Caudate nucleus (tissue), 63 donors: ENCODE measurements at places on chromosomes 13 and 19.

DNA sequence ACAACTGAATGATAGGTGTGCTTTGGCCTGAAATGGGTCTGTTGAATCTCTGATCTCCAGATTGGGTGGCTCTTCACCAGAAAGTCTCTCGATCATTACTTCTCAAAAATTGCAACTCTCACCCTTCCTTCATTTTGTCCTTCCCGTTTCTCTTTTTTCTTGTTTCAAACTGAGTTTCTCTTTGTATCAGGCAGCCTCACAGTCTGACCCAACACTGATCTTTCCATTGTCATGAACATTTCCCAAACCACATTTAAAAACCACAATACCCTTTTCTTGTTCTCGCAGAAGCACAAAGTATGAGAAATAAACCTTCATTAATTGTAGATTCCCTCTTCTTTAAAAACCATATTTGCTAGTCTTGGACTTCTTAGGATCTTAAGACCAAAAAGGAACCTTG is 33.6 kb upstream of the HMGB1 start:
- DNase-seq = no peak

DNA sequence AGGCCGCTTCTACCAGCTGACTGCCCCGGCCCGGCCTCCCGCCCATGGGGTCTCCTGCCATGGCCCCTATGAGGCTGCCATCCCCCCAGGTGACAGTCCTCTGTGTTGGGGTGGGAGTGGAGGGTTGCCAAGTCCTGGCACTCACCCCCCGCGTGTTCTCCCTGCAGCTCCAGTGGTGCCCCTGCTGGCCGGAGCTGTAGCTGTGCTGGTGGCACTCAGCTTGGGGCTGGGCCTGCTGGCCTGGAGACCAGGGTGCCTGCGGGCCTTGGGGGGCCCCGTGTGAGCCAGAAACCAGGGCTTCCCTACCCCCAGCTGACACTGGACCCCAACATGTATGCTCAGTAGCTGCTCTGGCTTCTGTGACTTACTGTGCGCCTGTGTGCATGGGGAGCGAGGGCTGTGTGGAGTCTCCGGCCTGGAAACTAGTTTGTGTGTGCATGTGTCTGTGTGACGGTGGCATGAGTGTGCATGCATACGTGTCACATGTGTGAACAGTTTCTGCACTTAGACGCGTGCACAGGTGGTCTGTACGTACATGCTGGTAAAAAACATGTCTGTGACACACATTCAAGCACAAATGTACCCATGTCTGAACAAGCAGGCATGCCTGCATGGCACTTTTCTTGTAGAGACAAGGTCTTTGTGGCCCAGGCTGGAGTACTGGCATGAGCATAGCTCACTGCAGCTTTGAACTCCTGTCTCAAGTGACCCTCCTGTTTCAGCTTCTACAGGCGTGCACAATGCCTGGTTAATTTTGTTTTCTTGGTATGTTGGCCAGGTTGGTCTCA is 4.9 kb downstream of the ACP4 start:
- DNase-seq = no peak

DNA sequence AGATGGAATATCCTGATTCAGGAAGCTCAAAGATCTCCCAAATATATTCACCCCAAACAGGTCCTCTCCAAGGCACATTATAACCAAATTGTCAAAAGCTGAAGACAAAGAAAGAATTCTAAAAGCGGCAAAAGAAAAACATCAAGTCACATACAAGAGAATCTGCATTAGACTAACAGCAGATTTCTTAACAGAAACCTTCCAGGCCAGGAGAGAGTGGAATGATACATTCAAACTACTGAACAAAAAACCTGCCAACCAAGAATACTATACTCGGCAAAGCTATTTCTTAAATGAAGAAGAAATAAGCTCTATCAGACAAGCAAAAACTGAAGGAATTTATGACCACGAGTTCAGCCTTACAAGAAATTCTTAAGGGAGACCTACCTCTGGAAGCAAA is 120.6 kb upstream of the WASF3 start:
- no peak for DNase-seq

GRCh38 chr13:43016226-43016625 is 7.2 kb upstream of the DNAJC15 start:
- DNase-seq = no peak

- peak; percentile 75 for DNase-seq
Measured at GRCh38 chr19:6739390-6739882, at the start of gene TRIP10. TSS of gene TRIP10 (plus strand) at chr19:6739680. CDS start at chr19:6739762, 82 bp downstream.

DNA sequence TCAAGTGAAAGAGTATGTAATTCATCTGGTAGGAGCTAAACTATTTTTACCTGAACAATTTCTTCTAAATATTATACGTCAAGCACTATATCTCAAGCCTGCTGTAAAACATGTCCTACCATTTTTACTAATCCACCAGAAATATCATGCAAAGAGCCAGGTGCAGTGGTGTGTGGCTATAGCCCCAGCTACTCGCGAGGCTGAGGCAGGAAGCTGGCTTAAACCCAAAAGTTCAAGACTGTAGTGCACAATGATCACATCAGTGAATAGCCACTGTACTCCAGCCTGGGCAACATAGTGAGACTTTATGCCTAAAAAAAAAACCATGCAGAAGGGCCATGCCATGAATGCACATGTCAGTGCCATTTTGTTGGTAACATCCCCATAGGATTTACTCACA is 20.7 kb upstream of the CLN5 start:
- no peak for DNase-seq

DNA sequence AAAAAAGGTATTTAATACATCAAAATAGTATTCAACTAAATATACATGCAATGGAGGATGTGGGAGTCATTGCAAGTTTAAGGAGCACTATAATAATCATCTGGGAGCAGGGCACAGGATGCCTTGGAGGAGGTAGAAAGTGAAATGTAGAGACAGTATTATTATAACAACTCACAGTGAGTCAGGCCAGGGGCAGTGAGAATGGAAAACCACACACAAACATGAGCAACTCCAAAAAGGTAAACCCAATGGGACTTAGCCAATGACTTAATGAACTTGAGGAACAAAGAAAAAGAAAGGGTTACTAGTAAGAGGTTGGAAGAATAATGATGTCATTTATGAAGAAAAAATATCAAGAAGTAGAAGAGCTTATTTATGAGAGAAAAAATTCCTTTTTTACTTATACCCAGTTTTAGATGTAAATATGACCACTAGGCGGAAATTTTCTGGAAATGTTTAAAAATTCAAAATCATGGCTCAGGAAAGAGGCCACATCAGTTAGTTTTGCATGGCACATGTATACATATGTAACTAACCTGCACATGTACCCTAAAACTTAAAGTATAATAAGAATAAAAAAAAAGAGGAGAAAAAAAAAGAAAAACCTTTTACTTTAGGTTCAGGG is 389.3 kb downstream of the SUCLA2 start:
- DNase-seq = no peak

GRCh38 chr13:93318534-93319254 is 92.1 kb downstream of the GPC6 start:
- DNase-seq = no peak

DNA sequence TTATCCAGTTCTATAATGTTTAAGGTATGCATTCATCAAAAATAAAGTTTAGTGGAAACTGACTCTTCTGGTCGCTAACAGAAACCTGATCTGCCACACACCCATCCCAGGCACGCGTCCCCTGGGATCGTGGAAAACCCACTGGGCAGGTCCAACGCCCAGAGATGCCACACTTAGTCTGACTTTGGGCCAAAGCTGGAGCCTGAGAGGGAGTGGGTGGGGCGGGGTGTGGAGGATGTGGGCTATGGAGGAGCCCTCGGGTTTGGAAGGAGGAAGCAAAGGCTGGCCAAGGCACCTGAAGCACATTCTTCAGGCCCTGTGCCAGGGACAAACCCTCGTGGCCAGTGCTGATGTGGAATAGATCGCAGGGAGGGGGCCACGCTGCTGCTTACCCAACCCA is 2.5 kb downstream of the IGFL1 start:
- no peak for DNase-seq

DNA sequence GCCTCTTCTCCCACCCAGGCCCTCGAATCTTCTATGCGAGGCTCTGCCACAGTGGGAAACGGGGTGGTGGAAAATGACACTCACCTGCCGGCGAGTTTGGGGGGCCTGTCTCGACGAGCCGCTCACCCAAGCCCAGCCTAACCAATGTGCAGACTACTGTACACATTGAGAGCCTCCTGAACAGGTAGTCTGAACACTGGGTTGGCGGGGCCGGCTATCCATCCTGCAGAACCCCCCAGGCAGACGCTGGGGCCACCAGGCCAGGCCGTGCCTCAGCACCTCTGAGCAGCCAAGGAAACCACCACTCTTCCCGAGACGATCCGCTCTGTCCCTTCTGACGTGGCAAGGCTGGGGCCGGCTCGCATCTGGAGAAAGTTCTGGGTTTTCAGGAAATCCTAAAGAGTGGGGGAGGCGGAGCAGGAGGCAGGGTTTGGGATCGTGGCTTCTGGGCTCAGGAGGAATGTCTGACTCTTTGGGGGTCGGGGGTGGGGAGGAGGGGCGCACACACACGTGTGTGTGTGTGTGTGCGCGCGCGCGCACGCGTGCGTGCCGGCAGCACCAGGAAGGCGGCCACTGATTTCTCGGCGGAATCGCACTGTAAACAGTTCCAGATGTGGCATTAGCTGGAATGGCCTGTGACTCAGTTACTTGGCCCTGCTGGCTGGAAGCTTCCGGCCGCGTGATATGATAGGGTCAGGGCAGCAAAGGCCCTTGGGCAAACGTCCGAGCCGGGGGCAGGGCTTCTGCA is 18.5 kb downstream of the TMED1 start:
- no peak for DNase-seq
